ENCODE measurements at places on chromosomes 1 and 21. TPM values are rescaled to one million over a fixed set of nuclear protein-coding genes. Genes with fewer than 3 reads are reported as not detected.

DNA sequence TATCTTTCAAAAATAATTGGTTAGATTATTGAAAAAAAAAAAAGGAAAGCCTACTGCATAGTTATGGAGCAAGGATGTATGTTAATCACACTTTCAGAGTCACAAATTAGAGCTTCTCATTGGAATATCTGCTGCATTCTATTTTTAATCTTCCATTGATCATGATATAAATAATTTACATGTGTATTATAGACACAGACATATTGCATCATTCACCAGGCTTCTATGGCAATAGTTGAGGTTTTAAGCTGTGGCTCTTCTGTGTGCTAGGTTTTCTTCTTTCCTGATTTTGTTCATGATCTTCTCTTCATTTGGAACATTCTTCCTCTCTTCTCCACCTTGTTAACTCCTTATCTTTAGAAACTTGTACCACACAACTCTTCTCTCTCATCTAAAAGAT lies 123.2 kb upstream of the HMCN1 start:
- DNase-seq, result no peak

GRCh38 chr1:89896105-89896942 lies 75.5 kb downstream of the LRRC8D start:
- DNase-seq, result no peak

DNA sequence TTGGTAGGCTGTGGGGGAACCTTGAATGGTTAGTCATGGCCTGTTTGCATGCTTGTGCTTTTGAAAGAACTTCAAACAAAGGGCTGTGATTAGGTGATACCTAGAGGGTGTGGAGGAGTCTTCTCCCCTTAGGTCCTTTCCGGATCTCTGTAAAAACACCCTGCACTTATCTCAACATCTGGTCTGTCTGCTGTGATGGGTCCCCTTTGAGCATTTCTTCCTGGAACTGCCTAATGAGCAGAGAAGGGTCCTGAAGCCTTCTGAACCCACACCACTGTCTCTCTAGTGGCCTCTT lies 59.6 kb downstream of the HUNK start:
- DNase-seq, result no peak

DNA sequence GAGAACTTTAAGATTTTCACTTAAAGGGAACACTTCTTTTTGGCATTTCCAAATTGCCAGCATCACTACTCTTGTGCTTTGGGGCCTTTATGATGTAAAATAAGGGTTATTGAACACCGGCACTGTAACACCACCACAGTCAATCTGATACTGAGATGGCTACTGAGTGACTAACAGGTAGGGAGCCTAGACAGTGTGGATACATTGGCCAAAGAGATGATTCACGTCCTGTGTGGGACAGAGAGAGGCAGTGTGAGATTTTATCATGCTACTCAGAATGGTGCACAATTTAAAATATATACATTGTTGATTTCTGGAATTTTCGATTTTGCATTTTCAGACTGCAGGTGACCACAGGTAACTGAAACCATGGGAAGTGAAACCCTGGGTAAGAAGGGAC lies 261.6 kb downstream of the SPATA17 start:
- DNase-seq, result no peak

- no peak for DNase-seq
Observed at GRCh38 chr1:232212253-232212652, 417.7 kb downstream of the SIPA1L2 start.

- no peak for DNase-seq
Observed at GRCh38 chr1:200793677-200794076, 55.0 kb downstream of the CAMSAP2 start.

GRCh38 chr1:101332633-101333032 lies 95.8 kb downstream of the S1PR1 start:
- DNase-seq, result no peak

CNIH3 gene
- 6.4 TPM for total RNA-seq

SUSD4 gene
- total RNA-seq, result not detected

SYCP1 gene
- not detected for total RNA-seq

LAD1 gene
- 0.34 TPM for total RNA-seq

Data from SK-MEL-5 (cell line).